ENCODE measurements at places on chromosomes 1 and 21. TPM values are rescaled to one million over a fixed set of nuclear protein-coding genes. Genes with fewer than 3 reads are reported as not detected.

DNA sequence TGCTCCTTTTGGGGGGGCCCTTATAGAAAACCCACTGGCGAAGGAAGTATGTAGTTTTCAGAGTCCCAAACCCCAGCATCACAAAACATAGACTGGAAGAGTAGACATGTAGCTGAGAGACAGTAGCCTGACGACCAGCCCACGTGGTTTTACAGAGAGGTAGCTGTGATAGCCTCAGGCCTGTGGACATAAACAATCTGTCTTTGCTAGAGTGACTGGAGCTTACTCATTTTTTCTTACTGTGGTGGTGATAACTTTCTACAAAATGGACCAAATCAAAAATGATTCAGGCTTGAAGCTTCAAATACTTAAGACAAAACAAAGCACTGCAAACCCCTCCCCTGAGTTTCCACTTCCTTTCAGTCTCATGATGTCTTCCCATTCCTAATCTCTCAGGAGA is 497.0 kb downstream of the RWDD3 start:
- no peaks in the 10 kb centered on the region for H3K27me3 ChIP-seq
- H3K27ac ChIP-seq, result no peak overlapping the region
- no peaks in the 10 kb centered on the region for H3K36me3 ChIP-seq
- no peaks in the 10 kb centered on the region for H3K4me1 ChIP-seq
- H3K4me3 ChIP-seq, result no peak overlapping the region

DNA sequence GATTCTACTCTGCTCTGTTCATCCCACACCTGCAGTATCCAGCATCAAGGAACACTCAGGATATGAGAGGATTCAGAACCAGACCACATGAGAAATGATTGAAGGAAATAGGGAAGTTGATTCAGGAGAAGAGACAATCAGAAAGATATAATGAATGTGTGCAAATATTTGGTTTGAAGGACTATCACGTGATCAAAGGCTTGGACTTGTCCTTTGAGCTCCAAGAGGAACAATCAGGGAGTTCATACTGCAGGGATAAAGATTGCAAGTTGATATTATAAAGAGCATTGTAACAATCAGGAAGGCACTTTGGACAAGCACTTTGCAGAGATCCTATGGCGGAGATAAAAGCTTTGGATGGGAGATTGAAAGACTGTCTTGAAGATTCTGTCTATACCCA is 13.9 kb upstream of the PIGM start:
- H3K4me1 ChIP-seq, result peaks cover 8% of the 10 kb centered on the region
- no peak for DNase-seq
- H3K36me3 ChIP-seq, result no peaks in the 10 kb centered on the region
- H3K27ac ChIP-seq, result no peak overlapping the region

- peak overlapping the region; percentile 29 for H3K27ac ChIP-seq
- no peaks in the 10 kb centered on the region for H3K36me3 ChIP-seq
- no peak overlapping the region for H3K4me3 ChIP-seq
- no peak for DNase-seq
- peaks cover 5% of the 10 kb centered on the region for H3K4me1 ChIP-seq
- no peaks in the 10 kb centered on the region for H3K27me3 ChIP-seq
Measured at GRCh38 chr1:94258873-94259331, 21.5 kb upstream of the ARHGAP29 start.

The ABCA4 gene
- total RNA-seq, result 1.9 TPM

- no peaks in the 10 kb centered on the region for H3K36me3 ChIP-seq
- DNase-seq, result no peak
- no peaks in the 10 kb centered on the region for H3K4me1 ChIP-seq
- no peaks in the 10 kb centered on the region for H3K27me3 ChIP-seq
- H3K4me3 ChIP-seq, result no peak overlapping the region
Measured at GRCh38 chr1:185653615-185654014, 80.6 kb upstream of the HMCN1 start.

The PLA2G2C gene
- total RNA-seq, result not detected

The S100A7 gene
- not detected for total RNA-seq

DNA sequence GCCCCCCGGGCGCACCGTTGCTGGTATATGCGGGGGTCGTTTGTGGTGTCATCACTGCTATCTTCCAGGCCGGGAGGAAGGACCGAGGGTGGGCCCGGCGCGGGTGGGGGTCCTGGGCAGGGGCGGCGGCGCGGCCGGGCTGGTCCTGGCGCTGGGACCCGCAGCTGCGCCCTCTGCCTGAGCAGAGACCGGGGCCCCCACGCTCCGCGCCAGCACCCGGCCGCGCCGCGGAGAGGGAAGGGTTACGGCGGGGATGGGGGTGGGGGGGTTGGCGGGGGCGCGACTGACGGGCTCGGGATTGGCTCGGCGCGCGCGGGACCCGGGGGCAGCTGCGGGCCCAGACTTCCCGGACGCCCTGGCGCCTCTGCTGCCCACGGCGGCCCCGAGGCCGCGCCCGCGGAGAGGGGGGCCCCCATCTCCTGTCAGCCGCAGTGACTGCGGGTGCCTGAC is 13.8 kb upstream of the SAMD11 start:
- no peak overlapping the region for H3K27ac ChIP-seq
- peaks cover 16% of the 10 kb centered on the region for H3K4me1 ChIP-seq
- no peak overlapping the region for H3K4me3 ChIP-seq
- no peak for DNase-seq
- peaks cover 57% of the 10 kb centered on the region for H3K27me3 ChIP-seq

GRCh38 chr1:42928859-42929258 is 29.8 kb downstream of the SLC2A1 start:
- peaks cover 44% of the 10 kb centered on the region for H3K4me1 ChIP-seq
- no peak for DNase-seq
- peaks cover 29% of the 10 kb centered on the region for H3K36me3 ChIP-seq
- H3K4me3 ChIP-seq, result no peak overlapping the region
- H3K27ac ChIP-seq, result no peak overlapping the region

DNA sequence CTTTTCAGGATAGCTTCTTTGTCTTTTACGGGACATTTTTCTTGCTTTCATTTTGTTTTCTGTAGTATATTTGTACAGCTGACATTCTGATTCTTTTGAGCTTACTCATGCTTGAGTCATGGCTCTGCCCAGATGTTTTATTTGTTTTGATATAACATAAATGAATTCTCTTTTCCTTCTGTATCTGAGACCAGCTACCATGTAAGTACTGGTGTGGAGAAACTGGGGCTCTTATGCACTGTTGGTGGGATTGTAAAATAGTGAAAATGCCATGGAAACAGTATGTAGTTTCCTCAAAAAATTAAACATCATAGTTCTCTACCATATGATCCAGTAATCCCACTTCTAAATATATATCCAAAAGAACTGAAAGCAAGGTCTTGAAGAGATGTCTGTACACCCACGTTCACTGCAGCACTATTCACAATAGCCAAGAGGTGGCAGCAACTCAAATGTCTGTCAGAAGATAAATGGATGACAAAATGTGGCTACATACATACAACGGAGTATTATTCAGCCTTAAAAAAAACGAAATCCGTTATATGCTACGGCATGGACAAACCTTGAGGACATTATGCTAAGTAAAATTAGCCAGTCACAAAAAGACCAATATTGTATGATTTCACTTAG is 61.4 kb downstream of the EIF2B3 start:
- H3K4me3 ChIP-seq, result no peak overlapping the region
- DNase-seq, result no peak
- H3K36me3 ChIP-seq, result peaks cover 16% of the 10 kb centered on the region
- no peaks in the 10 kb centered on the region for H3K4me1 ChIP-seq
- no peaks in the 10 kb centered on the region for H3K27me3 ChIP-seq

- no peaks in the 10 kb centered on the region for H3K4me1 ChIP-seq
- H3K27me3 ChIP-seq, result no peaks in the 10 kb centered on the region
- no peak overlapping the region for H3K27ac ChIP-seq
Measured at GRCh38 chr1:243667591-243667990, 182.5 kb downstream of the AKT3 start.

The KCNJ9 gene
- total RNA-seq, result not detected

The SERBP1 gene
- 135 TPM for total RNA-seq

GRCh38 chr1:94884106-94884505 is 42.8 kb downstream of the CNN3 start:
- peaks cover 11% of the 10 kb centered on the region for H3K4me1 ChIP-seq
- H3K4me3 ChIP-seq, result no peak overlapping the region
- H3K27ac ChIP-seq, result peak overlapping the region; percentile 37
- H3K36me3 ChIP-seq, result no peaks in the 10 kb centered on the region

GRCh38 chr21:32712043-32712442 is 15.8 kb downstream of the SYNJ1 start:
- no peak overlapping the region for H3K27ac ChIP-seq
- H3K36me3 ChIP-seq, result no peaks in the 10 kb centered on the region
- H3K4me3 ChIP-seq, result no peak overlapping the region
- no peaks in the 10 kb centered on the region for H3K4me1 ChIP-seq
- no peak for DNase-seq
- no peaks in the 10 kb centered on the region for H3K27me3 ChIP-seq

DNA sequence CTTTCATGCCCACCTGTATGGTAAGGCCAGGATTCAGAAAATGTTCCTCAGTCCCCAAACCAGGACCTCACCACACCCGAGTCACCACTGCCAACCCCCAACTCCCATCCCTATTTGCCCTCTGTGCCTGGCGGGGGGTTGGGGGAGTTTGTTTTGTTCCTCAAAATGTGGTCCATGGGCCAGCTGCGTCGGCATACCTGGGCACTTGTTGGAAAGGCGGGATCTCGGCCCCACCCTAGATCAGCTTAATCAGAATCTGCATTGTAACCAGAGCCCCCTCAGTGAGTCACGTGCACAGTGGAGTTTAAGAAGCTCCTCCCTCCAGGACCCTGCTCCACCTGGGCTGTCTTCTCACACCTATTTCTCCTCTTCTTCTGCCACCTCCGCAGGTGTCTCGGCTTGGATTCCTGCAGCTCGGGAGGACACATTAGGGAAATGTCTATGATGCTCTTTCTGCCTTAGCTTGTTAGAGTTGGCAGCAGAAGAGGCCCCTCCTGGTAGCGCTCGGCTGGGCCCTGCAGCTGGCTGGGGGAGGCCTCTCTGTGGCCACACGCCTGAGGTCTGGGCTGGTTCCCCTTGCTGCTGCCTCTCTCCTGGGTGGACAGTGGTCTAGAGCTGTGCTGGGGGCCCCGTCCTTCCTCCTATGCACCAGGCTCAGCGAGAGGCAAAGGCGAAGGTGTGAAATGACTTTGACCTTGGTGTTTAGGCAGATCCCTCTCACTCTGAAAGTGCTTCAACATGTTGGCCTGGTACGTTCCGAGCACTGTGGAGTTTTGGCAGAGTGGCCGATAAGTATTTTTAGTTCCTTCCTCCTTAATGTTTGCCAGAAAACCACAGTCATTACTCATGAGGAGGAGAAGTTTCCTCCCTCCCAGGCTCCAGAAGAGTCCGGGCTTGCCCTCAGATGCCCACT is 41.8 kb upstream of the CAMTA1 start:
- H3K36me3 ChIP-seq, result no peaks in the 10 kb centered on the region
- H3K27me3 ChIP-seq, result no peaks in the 10 kb centered on the region
- DNase-seq, result peak; percentile 56
- H3K4me1 ChIP-seq, result peaks cover 21% of the 10 kb centered on the region
- peak overlapping the region; percentile 78 for H3K27ac ChIP-seq
- H3K4me3 ChIP-seq, result no peak overlapping the region

DNA sequence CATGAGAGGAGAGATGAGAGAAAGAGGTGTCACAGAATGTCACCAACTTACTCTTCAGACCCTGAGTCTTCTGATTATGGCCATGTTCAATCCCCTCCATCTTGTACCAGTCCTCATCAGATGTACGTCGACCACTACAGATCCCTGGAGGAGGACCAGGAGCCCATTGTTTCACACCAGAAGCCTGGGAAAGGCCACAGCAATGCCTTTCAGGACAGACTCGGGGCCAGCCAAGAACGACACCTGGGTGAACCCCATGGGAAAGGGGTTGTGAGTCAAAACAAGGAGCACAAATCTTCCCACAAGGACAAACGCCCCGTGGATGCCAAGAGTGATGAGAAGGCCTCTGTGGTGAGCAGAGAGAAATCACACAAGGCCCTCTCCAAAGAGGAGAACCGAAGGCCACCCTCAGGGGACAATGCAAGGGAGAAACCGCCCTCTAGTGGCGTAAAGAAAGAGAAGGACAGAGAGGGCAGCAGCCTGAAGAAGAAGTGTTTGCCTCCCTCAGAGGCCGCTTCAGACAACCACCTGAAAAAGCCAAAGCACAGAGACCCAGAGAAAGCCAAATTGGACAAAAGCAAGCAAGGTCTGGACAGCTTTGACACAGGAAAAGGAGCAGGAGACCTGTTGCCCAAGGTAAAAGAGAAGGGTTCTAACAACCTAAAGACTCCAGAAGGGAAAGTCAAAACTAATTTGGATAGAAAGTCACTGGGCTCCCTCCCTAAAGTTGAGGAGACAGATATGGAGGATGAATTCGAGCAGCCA is 8.0 kb downstream of the ELOA start:
- H3K36me3 ChIP-seq, result peaks cover 79% of the 10 kb centered on the region
- no peaks in the 10 kb centered on the region for H3K27me3 ChIP-seq
- no peak overlapping the region for H3K27ac ChIP-seq
